Gastroesophageal sphincter (tissue), 4 donors: ENCODE measurements at places on chromosomes 4 and X. TPM values are rescaled to one million over a fixed set of nuclear protein-coding genes. Genes with fewer than 3 reads are reported as not detected.

The NDP gene
- not detected for total RNA-seq

The CSAG3 gene
- total RNA-seq = not detected

The ESX1 gene
- total RNA-seq = not detected

The GYPE gene
- total RNA-seq = 1.2 TPM

The TRAM1L1 gene
- total RNA-seq = 1.3 TPM

The GPRASP2 gene
- 13.1 TPM for total RNA-seq

The MORF4L2 gene
- total RNA-seq = 631 TPM

The LEF1 gene
- not detected for total RNA-seq

The CD99L2 gene
- total RNA-seq = 88.6 TPM
